Activated CD4-positive, alpha-beta memory T cell treated with anti-CD3 and anti-CD28 coated beads, Interleukin-2, amount 10 ng/mL, durations not matched to agents 7 days and 5 days (primary cell): ENCODE measurements at places on chromosomes 6 and 20. TPM values are rescaled to one million over a fixed set of nuclear protein-coding genes. Genes with fewer than 3 reads are reported as not detected.

DNA sequence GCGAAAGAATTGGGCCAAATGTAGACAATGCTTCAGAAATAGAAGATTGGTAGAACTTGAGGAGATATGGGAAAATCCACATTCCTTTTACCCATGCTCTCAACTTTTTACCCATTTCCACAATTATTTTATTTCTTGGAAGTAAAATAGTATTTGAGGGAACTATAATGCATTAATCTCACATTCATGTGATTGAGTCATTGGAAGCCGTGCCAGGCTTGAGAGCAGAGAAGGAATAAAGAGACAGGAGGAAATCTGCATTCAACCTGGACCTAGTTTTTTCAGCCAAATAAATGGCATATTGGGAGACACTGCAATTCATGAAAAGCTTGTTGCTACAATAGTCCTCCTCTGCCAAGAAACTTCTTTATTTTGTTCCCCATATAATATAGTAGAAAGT, 2.8 kb upstream of the NUP153 start:
- no peak for DNase-seq

Gene MDN1
- total RNA-seq = 38.2 TPM

Gene HS3ST5
- total RNA-seq = not detected

Gene TBXT
- not detected for total RNA-seq

Gene ORC3
- 24.1 TPM for total RNA-seq
